ENCODE measurements at places on chromosomes 3 and 15.

DNA sequence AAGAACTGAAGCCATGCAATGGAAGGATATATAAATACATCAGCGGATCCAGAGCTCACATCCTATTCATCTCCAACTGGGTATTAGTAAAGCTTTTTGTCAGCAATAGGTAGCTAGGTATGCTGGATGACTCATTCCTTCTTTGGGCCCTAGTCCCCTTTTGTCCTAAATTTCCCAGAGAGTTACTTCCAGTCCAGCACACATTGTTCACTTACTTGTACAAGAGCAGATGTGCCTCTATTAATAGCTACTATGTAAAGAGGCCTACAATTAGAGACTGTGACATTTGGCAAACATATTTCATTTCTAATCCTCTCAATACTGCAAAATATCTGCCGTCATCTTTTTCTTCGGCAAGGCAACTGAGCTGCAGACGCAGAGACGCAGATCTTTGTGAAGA, 1.7 kb upstream of the SLC4A7 start:
- DNase-seq, result no peak

DNA sequence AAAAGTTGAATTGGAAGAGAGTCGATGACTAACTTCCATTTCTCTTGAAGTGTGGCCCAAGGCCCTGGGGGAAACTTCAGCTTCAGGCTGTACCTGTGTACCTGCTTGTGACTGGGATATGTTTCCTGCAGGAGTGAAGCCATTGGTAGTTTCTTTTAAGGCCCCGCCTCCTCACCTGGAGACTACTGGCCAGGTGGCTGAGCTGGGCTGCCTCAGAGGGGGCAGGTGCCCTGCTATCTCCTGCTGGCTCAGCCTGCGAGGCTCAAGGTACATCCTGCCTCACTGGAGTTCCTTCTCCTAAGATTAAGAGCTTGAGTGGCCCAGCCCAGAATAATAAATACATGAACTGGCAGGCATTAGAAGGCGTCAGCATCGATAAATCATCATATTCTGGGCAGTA, 121.6 kb upstream of the ROPN1 start:
- DNase-seq, result no peak

GRCh38 chr3:154745122-154745521, 315.1 kb upstream of the GPR149 start:
- DNase-seq, result no peak

DNA sequence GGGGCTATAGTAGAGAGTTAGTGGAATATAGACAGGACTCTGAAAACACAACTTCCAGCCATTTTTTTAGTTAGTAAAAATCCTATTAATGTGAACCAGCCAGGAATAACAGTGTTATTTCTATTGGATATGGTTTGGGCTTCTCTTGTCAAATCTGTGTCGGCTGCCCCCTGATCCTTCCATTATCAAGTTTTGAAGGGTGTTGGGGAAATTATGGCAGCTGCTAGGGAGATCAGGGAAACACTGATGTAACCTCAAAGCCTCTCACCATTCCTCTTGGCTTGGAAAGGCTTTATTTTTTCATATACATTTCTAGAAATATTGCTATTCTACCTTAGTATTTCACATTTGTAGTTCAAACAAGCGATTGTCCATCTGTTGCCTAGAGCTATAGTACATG, 293.7 kb upstream of the TPRG1 start:
- DNase-seq, result no peak

DNA sequence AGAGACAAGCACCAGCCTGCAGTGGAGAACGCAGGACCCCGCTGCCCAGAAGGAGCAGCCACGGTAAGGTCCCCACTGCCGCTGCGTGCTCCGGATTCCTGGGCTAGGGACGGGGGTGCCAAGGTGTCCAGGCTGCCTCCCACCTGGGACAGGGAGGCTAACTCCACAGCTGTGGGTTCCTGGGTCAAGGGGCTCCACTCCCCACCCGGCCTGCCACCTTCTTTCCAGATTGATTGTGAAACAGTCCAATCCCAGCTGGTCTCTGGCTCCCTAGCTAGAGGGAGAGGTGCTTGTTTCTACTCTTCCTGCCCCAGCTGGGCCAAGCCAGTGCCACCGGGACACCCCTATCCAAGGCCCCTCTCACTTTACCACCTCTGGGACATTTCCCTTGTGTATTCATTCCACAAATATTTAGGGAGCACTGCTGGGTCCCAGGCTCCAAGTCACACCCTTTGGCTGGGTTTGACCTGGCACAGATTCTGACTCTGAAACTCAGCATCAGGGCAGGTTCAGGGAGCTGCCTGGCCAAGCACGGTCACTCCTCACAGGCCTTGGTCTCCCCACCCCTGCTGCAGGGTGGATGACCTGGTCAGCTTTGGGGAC, 1.9 kb downstream of the PAK6 start:
- no peak for DNase-seq

DNA sequence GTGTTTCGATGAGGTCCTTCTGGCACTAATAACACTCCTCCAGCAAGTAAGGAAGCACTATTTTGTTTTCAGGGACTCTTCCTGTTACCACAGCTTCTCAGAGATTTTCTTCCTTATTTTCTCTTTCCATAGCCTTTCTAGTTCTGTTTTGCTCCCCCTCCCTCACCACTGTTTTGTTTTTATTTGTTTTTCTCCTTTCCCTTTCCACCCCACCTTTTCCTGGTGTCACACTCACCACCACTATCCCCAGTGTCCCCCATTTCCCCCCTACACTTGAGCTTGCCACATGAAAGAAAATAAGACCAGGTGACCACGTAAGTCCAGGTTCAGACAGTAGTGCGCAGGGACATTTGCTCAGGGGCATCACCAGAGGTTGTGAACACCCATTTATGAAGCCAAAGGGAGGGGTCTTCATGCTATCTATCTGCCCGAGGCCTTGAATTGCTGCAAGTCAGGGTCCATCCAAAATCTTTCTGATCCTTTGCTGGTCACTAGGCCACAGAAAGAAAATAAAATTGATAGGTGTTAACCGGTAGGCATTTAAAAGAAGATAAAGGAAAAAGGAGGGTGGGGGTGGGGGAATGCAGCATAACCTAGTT, 1.4 kb upstream of the RFTN1 start:
- no peak for DNase-seq

GRCh38 chr15:68732451-68732850, 88.2 kb downstream of the ANP32A start:
- DNase-seq, result no peak

GRCh38 chr15:73922186-73923151, 3.8 kb upstream of the LOXL1 start:
- DNase-seq, result no peak

GRCh38 chr15:46709460-46710083, 1007.7 kb upstream of the SEMA6D start:
- no peak for DNase-seq

- DNase-seq, result no peak
Measured at GRCh38 chr15:68725736-68726135, 95.0 kb downstream of the ANP32A start.

- no peak for DNase-seq
Measured at GRCh38 chr15:80308002-80308401, 56.0 kb upstream of the CTXND1 start.

GRCh38 chr3:23115171-23115877, 87.8 kb upstream of the UBE2E2 start:
- no peak for DNase-seq

DNA sequence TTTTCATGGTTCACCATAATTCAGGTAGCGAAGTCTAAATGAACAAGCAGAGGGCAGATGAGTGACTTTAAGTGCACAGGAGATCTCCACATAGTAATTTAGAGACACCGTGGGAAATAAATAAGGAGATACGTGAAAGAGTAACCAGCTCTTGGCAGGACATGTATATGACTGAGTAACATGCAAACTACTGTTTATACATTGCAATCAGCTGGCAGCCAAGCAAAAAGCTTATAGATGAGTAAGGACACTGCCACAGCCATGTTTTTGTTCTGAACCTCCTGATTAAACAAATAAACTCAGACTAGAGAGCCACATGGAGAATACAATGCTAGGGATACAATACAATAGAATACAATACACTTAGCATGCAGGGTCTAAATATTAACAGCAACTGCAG, 252.4 kb downstream of the FHIT start:
- DNase-seq, result no peak

- DNase-seq, result no peak
Measured at GRCh38 chr15:29162411-29162810, 107.2 kb downstream of the NSMCE3 start.

GRCh38 chr15:50057905-50058639, 61.0 kb downstream of the ATP8B4 start:
- no peak for DNase-seq

GRCh38 chr15:27094235-27094634, 123.3 kb downstream of the GABRG3 start:
- DNase-seq, result no peak

DNA sequence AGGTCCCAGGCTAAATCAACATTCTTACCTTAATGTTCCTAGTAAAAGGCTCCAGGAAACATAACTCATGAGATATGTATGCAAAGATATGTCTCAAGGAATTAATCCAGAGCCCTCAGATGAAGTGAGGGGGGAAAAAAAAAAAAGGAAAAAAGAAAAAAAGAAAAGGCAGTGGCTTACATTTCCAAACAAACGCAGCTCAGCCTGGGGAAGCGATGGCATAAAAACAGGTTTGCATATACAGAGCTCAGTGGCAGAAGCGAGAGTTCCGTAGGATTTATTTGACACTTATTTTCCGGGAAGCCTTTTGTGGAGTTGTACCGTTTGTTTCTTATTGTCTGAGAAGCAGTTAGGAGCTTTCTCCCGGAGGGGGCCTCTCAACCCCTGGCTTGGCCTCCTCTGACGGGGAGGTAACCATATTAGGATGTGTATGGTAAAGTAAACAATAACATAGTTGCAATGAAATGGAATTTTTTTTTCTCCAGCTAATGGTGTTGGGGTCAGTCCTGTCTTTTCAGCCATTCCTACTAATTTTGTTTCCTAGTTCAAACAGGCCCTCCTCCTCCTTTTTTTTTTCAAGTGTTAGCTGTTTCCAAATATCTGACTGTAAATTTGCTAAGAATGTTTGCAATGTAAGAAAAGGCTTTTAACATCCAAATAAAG, 338.6 kb downstream of the FOXP1 start:
- no peak for DNase-seq

DNA sequence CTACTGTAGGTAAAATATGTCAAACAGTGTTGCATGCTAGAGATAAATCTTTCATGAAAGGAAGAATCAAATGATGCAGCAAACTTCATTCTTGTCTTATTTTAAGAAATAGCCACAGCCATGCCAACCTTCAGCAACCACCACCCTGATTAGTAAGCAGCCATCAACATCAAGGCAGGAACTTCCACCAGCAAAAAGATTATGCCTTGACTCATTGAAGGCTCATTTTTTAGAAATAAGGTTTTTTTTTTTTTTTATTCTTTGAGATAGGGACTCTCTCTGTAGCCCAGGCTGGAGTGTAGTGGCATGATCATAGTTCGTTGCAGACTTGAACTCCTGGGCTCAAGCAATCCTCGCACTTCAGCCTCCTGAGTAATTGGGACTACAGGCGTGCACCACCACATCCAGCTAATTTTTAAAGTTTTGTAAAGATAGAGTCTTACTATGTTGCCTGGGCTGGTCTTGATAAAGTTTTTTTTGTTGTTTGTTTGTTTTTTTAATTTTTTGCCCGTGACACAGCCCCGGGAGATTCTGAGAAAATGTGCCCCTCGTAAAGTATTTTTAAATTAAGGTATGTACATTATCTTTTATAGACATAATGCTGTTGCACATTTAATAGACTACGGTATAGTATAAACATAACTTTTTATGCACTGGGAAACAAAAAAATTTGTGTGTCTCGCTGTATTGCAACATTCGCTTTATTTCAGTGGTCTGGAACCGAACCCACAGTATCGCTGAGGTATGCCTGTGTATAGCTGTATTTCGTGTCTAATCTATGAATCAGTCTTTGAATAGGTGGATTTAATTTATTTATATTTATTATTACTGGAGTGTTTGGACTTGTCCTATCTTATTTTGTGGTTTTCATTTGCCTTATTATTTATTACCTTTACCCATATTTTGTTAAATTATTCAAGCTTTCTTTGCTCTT, 23.3 kb downstream of the SNRK start:
- no peak for DNase-seq

- DNase-seq, result no peak
Measured at GRCh38 chr3:16309558-16309957, 44.5 kb downstream of the OXNAD1 start.

- DNase-seq, result no peak
Measured at GRCh38 chr3:125262161-125262560, 49.6 kb upstream of the SLC12A8 start.

- DNase-seq, result no peak
Measured at GRCh38 chr3:17314171-17314570, 428.3 kb downstream of the TBC1D5 start.

- DNase-seq, result no peak
Measured at GRCh38 chr3:195005251-195005620, 265.7 kb downstream of the XXYLT1 start.

DNA sequence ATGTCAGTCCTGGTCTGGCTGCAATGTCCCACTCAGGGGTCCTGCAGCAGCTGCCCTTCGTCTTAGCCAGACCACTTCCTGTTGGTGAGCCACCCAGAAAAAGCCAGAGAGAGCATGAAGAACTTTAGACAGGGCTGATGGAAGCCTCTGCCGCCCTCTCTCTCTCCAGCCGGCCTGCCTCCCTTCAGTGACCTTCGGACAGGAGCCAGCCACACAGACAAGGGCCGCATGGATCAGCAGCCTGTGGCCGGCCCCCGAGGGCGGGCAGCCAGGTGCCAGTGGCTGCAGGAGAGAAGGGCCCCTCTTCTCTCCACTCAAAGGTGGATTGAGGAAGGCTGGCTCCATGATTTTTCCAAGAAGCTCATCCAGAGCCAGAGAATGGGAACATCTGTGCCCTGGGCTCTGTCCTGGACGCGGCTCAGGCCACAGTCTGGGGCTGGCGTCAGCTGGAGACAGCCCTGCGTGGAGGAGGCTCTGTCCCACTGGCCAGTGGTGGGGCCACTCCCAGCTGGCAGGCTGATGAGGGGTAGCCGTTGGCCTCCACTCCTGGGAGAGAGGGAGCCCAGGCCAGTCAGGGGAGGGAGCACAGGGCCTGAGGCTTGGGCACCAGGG, 42.9 kb downstream of the ISG20 start:
- no peak for DNase-seq

GRCh38 chr3:194640829-194641228, 7.6 kb upstream of the TMEM44 start:
- DNase-seq, result no peak

- DNase-seq, result no peak
Measured at GRCh38 chr3:151873398-151873797, at the start of gene SUCNR1. TSS of gene SUCNR1 (plus strand) at chr3:151873643. CDS start at chr3:151879893, 6,250 bp downstream.

All from stimulated activated CD4-positive, alpha-beta T cell treated with anti-CD3 and anti-CD28 coated beads, TNF-alpha, amount 100 ng/mL, for 48 hours (primary cell).